ENCODE measurements at places on chromosomes 7 and 10.

GRCh38 chr10:91077549-91078071 lies 142.9 kb upstream of the PCGF5 start:
- DNase-seq: no peak

DNA sequence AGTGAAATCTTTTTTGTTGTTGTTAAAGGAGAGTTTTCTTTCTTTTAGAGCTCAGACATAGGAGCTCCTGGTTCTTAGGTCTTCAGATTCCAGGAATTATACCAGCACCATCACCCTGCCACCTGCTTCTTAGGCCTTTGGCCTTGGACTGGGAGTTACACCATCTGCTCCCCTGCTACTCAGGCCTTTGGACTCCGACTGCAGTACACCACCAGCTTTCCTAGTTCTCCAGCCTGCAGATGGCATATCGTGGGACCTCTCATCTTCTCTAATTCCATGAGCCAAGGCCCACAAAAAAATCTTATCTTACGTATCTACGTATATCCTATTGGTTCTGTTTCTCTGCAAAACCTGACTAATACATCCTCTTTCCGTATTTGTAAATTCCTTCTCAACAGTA lies 5.1 kb upstream of the TACC2 start:
- no peak for DNase-seq

DNA sequence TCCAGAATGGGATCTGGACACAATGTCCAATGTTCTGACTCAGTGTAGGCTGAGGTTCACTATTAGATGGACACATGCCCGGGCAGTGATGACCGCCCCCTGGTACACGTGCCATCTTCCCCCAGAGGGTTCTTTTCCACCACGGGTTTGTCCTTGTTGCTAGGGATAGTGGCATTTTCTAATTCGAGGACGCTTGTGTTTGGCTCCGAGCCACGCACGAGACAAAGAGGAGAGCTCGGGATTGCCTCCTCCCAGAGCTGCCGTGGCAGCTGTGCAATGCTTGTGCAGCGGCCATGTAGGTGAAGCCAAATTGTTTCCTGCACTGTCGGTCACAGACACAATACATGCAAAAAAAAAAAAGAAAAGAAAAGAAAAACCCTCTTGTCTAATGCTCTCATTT lies 207.5 kb downstream of the PAXIP1 start:
- DNase-seq: no peak

DNA sequence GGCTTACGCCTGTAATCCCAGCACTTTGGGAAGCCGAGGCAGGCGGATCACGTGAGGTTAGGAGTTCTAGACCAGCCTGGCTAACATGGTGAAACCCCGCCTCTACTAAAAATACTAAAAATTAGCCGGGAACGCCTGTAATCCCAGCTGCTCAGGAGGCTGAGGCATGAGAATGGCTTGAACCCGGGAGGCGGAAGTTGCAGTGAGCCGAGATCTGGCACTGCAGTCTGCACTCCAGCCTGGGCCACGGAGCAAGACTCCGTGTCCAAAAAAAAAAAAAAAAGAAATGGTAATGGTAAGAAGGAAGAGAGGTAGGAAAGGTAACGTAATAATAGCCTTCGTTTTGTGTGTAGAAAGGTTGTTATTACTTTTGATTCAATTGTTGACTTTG lies 1.2 kb downstream of the HSPA14 start:
- no peak for DNase-seq

- no peak for DNase-seq
Measured at GRCh38 chr7:65509368-65510186, 135.9 kb downstream of the ZNF92 start.

DNA sequence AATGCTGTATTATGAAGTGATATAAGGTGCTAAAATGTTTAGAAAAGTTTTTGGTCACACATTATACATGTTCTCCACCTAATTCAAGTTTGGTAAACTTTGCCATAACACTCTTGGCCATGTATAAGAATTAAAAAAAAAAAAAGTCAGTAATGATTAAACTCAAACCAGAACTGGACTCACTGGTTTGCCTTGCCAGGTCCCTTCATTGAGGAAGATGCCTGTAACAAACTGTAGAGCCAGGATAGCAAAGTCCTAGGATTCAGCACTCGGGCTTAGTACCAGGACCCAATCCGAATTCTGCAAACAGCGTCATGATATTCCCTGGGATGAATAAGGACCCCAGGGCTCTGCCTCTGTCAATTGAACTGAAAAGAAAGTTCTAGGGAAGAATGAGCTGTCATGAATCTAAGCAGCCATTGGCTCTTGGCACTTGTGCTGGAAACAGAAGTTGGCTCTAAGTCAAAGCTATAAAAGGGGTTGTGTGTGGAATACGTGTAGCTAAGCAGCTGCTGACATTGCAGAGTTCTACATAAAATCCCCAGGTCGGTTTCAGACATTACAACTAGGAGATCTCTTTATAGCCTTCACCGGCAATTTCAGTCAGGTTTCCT lies 216.9 kb downstream of the C7orf25 start:
- no peak for DNase-seq

DNA sequence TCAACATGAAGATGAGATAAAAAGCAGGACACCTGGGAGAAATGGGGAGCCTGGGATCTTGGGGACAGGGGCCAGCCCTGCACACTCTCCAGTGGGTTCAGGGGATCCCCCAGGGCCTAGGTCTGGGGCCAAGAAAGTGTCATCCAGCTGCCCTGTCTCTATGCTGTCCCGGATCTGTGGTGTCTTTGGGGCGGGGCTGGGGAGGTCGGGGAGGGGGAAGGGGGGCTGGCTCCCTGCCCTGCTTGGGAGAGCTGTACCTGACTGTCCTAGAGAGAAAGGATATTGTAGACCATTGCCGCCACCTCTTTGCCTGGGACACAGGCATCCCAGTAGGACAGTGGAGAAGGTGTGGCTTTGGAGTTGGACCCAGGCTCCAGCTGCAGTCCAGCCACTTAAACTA lies 7.0 kb upstream of the SPACDR start:
- DNase-seq: no peak

DNA sequence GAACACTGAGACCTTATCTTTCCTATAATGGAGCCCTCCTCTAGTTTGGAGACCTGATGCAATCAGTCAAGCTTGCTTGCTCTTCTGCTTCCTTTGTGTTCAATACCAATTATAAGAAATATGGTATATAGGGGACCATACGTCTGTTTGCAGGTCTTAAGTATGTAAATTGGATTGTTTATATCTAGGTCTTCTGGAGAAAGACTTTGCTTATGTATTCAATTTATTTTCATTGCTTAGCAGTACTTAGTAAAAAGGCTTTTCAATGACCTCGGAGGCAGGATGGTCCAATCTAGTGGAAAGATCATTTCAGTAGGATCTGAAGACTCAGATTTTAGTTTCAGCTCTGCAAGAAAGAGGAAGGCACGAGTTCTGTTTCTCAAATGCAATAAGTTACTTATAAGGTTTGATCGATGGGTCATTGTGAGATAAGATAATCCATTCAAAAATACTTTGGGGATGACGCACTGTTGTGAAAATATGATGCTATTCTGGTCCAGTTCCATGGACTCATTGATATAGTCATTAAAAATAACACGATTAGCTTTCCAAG lies 571.6 kb downstream of the SH2D4B start:
- DNase-seq: no peak

- DNase-seq: no peak
Measured at GRCh38 chr7:133502498-133502897, 249.6 kb downstream of the EXOC4 start.

DNA sequence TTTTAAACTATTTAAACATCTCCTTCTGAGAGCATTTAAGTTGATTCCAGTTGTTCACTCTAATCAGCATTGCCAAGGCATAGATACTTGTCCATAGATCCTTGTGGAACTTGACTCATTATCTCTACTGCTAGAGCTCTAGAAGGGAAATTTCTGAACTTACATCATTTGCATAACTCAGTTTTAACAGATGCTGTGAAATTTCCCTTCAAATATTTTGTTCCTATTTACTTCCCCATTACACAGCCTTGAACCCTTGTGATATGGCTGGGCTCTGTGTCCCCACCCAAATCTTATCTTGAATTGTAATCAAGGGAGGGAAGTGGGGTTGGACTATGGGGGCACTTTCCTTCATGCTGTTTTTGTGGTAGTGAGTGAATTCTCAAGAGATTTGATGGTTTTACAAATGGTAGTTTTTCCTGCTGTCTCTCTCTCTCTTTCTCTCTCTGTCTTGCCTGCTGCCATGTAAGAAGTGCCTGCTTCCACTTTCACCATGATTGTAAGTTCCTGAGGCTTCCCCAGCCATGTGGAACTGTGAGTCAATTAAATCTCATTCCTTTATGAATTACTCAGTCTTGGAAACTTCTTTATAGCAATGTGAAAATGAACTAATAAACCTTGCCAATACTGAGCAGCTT lies 25.4 kb downstream of the INSIG1 start:
- no peak for DNase-seq

GRCh38 chr7:24630596-24630995 lies 57.3 kb downstream of the PALS2 start:
- DNase-seq: no peak

GRCh38 chr10:130227883-130228282 lies 91.7 kb downstream of the GLRX3 start:
- DNase-seq: no peak

GRCh38 chr10:57222129-57222528 lies 861.1 kb upstream of the ZWINT start:
- DNase-seq: no peak

GRCh38 chr10:49119746-49120145 lies 4.4 kb upstream of the VSTM4 start:
- no peak for DNase-seq

DNA sequence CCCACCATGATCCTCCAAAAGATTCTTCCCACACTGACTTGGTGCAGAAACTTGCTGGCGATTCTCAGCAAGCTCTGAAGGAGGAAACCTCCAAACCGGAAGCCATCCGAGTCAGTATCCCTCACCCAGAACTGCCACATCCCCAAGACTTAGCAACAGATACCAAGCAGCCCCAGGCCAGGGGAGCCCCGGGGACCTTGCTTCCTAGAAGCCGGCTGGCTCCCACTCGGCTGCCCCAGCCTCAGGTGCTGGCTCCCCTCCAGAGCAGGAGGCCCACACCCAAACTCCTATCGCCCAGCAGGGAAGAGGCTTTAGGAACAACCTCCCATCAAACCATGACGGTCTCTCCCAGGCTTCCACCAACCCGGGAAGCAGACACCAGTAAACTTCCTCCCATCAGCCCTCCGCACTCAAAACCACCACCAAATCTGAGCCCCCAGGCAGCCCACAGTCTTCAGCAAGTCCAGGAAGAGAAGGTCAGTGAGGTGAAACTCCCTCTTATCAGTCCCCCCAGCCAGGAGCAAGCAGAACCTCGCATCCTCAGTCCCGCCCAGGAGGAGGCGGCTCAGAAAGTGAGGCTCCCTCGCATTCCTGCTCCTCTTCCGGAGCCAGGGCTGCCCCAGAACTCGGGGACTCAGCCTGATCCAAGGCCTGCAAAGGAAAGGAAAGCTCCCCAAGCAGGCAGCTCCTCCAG lies 82.3 kb downstream of the LRGUK start:
- no peak for DNase-seq

DNA sequence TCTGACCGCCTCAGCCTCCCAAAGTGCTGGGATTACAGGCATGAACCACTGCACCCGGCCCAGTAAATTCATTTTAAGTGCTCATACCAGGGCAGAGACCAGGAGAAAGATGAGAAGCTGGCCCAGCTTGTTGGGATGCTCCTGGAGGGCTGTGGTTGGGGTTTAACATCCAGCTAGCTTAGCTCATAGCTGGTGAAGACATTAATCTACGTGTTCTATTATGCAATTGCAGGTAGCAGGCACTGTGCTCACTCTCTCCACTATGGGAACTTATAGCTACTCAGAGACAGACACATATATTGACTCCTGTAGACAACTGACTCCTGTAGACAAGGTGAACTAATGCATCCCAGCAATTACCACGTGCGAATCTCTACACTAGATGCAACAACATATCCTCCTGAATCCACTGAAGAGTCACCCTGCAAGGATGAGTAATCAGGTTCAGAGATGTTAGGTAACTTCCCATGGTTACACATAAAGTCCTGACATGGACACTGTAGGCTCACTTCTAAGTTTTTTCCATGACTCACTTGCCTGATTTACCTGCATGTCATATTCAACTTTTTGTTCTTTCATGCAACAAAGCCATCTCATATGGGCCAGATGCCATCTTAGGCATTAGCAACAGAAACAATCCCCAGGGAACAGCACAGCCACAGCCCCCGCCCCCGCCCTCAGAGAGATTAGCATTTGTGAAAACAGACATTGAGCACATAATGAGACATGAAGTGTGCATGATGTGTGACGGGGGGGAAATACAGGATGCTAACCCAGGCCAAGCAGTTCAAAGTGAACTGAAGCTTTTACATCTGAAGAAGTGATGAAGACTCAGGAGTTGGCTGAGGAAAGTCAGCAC lies 37.2 kb downstream of the ERLIN1 start:
- peak; percentile 29 for DNase-seq

DNA sequence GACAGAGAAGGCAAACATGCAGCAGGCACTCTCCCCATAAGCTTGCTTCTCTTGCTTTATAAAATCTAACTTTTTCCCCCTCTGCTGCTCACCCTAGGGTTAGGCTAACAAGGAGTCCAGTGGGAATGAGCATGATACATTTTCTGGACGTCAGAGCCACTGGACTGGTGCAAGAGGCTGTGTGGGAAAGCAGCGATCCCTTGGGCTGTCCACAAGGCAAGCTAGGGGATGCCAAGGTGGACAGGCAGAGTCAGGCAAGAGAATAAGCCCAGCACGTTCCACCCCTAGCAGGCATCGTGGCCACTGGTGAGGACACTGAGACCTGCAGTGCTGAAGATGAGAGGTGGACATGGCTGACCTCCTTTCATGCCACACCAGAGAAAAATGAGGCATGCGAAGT lies 290.9 kb upstream of the ZMIZ1 start:
- DNase-seq: no peak

All from stimulated activated CD4-positive, alpha-beta T cell treated with anti-CD3 and anti-CD28 coated beads, Interleukin-12 subunit alpha, Interleukin-12 subunit beta, amount 100 ng/mL, for 48 hours (primary cell).